ENCODE measurements at places on chromosomes 7 and 10. TPM values are rescaled to one million over a fixed set of nuclear protein-coding genes. Genes with fewer than 3 reads are reported as not detected.

DNA sequence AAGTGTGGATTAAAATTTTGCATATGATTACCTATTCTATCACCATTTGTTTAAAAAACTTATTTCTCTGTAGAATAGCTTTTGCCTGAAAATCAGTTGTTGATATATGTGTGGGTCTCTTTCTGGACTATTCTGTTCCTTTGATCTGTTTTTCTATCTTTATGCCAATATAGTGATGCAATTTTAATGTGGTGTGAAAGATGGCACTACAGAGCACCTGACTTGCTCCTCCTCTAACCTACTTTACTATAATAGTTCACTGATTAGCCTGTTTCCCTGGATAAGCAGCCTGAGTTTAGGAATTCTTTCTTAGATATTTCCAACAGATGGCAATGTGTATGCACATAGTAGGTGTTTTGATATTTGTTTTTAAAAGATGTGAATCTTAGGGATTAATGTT, 294.5 kb downstream of the AUTS2 start:
- no peak overlapping the region for H3K4me3 ChIP-seq
- no peaks in the 10 kb centered on the region for H3K36me3 ChIP-seq
- no peak overlapping the region for H3K27ac ChIP-seq

DNA sequence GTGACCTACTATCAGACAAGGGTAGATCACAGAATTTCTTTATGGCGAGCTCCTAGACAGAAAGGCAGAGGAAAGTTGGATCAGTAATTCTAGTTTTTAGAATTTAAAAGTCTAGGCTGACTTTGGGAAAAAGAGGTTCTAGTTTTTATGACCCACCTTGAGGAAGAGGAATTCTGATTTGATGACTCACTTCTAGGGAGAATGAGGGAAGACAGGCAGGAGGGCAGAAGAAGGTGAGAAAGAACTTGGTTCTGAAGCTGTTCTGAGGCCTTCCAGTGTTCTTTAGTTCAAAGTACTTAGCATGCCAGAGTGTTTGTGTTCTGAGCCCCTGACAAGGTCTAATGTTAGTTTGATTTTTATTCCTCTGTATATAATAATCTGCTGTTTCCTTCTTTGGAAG, 97.2 kb downstream of the PODXL start:
- H3K27ac ChIP-seq = no peak overlapping the region
- H3K4me1 ChIP-seq = no peaks in the 10 kb centered on the region
- no peaks in the 10 kb centered on the region for H3K27me3 ChIP-seq
- H3K36me3 ChIP-seq = peaks cover 50% of the 10 kb centered on the region

DNA sequence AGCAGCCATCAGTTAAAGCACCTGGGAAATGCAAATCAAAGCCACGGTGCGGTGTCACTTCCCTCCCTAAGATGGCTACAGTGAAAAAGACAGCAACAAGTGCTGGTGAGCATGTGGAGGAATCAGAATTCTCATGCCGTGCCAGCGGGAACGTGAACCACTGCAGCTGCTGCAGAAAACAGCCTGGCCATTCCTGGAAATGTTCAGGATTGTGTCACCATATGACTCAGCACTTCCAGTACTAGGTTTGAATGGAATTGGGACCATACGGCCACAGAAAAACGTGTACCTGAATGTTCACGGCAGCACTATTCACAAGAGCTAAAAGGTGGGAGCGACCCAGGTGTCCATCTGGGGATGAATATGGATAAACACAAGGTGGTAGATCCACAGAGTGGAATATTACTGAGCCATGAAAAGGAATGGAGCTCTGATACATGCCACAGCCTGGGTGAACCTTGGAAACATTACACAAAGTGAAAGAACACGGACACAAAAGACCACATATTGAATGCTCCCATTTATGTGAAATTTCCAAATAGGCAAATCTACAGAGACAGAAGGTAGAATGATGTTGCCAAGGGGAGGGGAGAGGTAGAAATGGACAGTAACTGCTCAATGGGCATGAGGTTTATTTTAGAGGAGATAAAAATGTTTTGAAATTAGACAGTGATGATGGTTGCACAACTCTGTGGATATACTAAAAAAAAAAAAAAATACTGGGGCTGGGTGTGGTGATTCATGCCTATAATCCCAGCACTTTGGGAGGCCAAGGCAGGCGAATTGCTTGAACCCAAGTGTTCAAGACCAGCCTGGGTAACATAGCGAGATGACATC, 61.6 kb downstream of the MICALL2 start:
- H3K27ac ChIP-seq = no peak overlapping the region
- no peak for DNase-seq
- peaks cover 79% of the 10 kb centered on the region for H3K27me3 ChIP-seq
- H3K36me3 ChIP-seq = peaks cover 3% of the 10 kb centered on the region
- H3K4me3 ChIP-seq = no peak overlapping the region
- H3K4me1 ChIP-seq = no peaks in the 10 kb centered on the region

- no peak for DNase-seq
- no peak overlapping the region for H3K27ac ChIP-seq
- H3K36me3 ChIP-seq = peaks cover 5% of the 10 kb centered on the region
- peaks cover 4% of the 10 kb centered on the region for H3K4me1 ChIP-seq
- no peaks in the 10 kb centered on the region for H3K27me3 ChIP-seq
These were observed 91.0 kb downstream of the MYL10 start for GRCh38 chr7:101537935-101538595.

GRCh38 chr7:132035517-132036362, 479.3 kb upstream of the PODXL start:
- H3K27me3 ChIP-seq = peaks cover 32% of the 10 kb centered on the region
- DNase-seq = no peak
- H3K27ac ChIP-seq = no peak overlapping the region

DNA sequence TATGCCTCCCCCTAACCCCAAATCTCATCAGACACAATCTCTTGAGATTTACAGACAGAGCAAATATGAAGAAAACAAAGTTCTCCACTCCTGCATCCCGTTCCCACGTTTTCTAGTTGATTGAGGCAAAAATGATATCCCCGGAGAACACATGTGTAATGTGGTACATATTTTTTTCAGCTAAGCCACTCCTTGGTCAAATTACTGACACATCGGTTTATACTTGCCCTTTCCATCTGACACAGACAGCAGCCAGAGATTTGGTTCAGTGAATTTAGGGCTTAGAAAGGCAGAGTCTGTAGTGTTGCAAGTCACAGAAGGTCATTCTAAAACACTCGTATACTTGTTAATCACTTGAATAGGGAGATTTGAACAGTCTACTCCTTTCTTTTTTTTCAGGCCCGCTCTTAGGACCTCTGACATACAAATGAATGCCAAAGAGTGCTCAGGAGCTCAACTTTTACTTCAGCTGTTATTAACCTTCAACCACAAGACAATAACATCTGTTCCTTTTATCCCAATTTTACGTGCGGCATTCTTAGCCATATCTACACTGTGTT, 1.8 kb upstream of the DDX50 start:
- H3K36me3 ChIP-seq = peaks cover 2% of the 10 kb centered on the region
- no peaks in the 10 kb centered on the region for H3K27me3 ChIP-seq
- peaks cover 28% of the 10 kb centered on the region for H3K4me1 ChIP-seq
- DNase-seq = no peak
- H3K4me3 ChIP-seq = peak overlapping the region; percentile 1

DNA sequence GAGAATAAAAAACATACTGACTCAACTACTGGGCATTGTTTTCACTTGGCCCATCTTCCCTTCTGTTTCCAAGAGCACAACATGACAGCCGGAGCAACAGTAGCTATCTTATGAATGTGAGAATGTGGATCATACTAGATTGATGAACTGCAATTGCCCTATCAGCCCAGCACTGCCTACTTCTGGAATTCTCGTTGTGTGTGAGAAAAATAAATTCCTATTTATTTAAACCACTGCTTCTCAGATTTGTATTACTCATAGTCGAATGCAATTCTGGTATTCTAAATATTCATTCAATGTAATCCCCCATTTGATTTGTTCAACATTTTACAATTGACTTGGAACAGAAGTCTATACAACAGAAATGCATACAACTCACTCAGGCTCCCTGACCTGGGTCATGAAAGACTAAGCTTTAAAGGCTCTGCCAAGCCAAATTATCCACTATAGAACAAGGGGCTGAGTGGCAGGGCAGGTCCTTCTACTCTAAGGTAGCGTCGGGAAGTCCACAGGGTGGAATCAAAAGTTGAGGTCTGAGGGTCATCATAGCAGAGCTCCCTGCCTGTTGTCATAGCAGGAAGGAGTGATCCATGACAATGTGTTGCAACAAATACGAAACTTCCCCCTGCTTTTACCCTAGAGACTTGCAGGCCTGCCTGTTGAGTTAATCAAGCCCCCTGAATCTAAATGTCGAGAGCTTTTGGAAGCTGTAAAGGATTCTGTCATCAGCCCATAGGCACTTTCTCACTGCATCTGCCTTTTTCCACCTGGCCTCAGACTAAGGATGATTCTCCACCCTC, 12.4 kb upstream of the JAZF1 start:
- H3K4me1 ChIP-seq = peaks cover 11% of the 10 kb centered on the region
- H3K27ac ChIP-seq = no peak overlapping the region
- no peaks in the 10 kb centered on the region for H3K36me3 ChIP-seq
- no peak for DNase-seq
- H3K4me3 ChIP-seq = no peak overlapping the region
- peaks cover 12% of the 10 kb centered on the region for H3K27me3 ChIP-seq

DNA sequence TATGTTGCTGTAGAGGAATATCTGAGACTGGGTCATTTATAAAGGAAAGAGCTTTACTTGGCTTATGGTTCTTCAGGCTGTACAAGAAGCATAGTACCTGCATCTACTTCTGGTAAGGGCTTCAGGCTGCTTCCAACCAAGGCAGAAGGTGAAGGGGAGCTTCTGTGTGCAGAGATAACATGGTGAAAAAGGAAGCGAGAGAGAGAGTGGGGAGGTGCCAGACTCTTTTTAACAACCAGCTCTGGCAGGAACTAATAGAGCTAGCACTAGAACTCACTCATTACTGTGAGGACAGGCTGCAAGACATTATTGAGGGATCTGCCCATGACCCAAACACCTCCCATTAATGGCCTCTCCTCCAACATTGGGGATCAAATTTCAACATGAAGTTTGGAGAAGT, 94.5 kb downstream of the KIF20B start:
- no peaks in the 10 kb centered on the region for H3K27me3 ChIP-seq
- peaks cover 31% of the 10 kb centered on the region for H3K4me1 ChIP-seq
- H3K27ac ChIP-seq = no peak overlapping the region
- H3K4me3 ChIP-seq = no peak overlapping the region
- no peak for DNase-seq

DNA sequence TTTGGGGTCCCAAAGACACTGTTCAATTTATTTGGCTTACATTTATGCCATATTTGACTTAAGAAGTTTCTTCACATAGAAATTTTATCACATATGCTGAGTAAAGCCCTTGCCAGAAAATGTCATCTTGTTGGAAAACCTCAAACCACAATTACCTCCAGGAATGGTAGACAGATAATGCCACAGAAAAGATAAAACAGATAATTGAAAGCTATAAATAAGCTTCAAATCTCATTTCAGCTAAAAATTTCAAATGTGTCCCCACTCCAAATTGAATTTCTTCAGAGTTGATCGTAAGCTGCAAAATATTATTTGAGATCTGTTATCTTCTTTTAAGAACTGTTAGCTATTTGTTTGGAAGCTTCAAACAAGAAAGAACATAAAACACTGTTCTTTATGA, 176.4 kb upstream of the PTN start:
- peaks cover 27% of the 10 kb centered on the region for H3K4me1 ChIP-seq
- H3K27ac ChIP-seq = no peak overlapping the region
- no peak for DNase-seq
- no peak overlapping the region for H3K4me3 ChIP-seq
- no peaks in the 10 kb centered on the region for H3K36me3 ChIP-seq
- H3K27me3 ChIP-seq = peaks cover 24% of the 10 kb centered on the region

DNA sequence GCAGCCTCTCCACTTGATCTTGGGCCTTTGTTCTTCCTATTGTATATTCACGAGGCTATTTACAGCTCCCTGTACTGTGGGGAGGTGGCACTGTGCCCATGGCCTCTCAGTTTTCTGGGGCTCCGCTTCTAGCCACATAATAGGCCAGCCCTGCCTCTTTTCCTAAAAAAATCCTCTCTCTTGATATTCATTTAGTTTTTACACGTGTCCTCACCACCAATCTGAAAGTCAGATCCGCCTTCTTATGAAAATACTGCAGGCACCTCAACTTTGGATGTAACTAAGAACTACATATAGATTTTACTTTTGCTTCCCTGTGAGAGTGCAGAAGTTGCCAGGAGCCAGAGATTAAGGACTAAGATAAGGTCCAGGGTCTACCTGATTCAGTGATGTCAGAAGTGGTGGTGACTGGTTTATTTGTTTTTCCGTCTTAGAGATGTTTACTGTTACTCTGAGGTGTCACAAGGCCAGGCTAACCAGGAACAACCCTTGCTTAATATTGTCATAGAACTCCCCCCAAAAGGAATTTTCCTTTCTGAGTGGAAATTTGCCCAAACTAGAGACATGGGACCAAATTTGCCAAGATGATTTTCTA, 7.8 kb downstream of the BAMBI start:
- peaks cover 24% of the 10 kb centered on the region for H3K36me3 ChIP-seq
- no peak for DNase-seq
- H3K4me1 ChIP-seq = peaks cover 75% of the 10 kb centered on the region
- no peaks in the 10 kb centered on the region for H3K27me3 ChIP-seq
- peak overlapping the region; percentile 59 for H3K4me3 ChIP-seq

- H3K36me3 ChIP-seq = no peaks in the 10 kb centered on the region
- H3K27ac ChIP-seq = no peak overlapping the region
- H3K27me3 ChIP-seq = peaks cover 4% of the 10 kb centered on the region
These were observed 39.3 kb downstream of the FAS start for GRCh38 chr10:89029785-89030437.

GRCh38 chr10:15719049-15719898, 448 bp downstream of the ITGA8 start:
- H3K36me3 ChIP-seq = no peaks in the 10 kb centered on the region
- peak overlapping the region; percentile 92 for H3K4me3 ChIP-seq
- DNase-seq = no peak
- H3K4me1 ChIP-seq = peaks cover 14% of the 10 kb centered on the region
- peaks cover 60% of the 10 kb centered on the region for H3K27me3 ChIP-seq

GRCh38 chr10:114911801-114912469, 26.1 kb upstream of the TRUB1 start:
- peaks cover 47% of the 10 kb centered on the region for H3K4me1 ChIP-seq
- H3K27ac ChIP-seq = no peak overlapping the region
- no peak overlapping the region for H3K4me3 ChIP-seq
- H3K27me3 ChIP-seq = no peaks in the 10 kb centered on the region

DNA sequence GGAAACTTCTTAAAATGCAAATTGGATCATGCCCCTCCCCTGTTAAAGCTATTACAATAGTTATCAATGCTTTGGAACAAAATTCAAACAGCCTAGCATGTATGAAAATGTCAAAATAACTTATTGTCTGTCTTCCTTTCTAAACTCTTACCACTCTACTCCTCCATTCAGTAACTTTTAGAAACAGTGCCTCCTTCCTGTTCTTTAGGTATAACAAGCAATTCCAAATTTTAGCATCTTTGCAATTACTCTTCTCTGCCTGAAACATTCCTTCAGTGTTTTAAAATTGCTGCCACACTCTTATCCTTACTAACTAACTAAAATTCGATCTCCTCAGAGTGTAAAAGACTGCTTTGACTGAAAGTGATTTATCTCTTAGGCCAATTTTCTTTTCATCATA, 660.4 kb upstream of the LRRTM3 start:
- DNase-seq = no peak
- H3K27me3 ChIP-seq = no peaks in the 10 kb centered on the region
- no peak overlapping the region for H3K4me3 ChIP-seq

PRSS37 gene
- not detected for total RNA-seq

SPDYE5 gene
- 0.16 TPM for total RNA-seq

LRMDA gene
- total RNA-seq = 3.3 TPM

TMEM213 gene
- total RNA-seq = not detected
